ENCODE measurements at places on chromosomes 2 and 18. TPM values are rescaled to one million over a fixed set of nuclear protein-coding genes. Genes with fewer than 3 reads are reported as not detected.

GRCh38 chr2:37637190-37637860 is 34.1 kb downstream of the CDC42EP3 start:
- H3K4me3 ChIP-seq, result no peak overlapping the region
- H3K4me1 ChIP-seq, result peaks cover 35% of the 10 kb centered on the region
- no peaks in the 10 kb centered on the region for H3K27me3 ChIP-seq

DNA sequence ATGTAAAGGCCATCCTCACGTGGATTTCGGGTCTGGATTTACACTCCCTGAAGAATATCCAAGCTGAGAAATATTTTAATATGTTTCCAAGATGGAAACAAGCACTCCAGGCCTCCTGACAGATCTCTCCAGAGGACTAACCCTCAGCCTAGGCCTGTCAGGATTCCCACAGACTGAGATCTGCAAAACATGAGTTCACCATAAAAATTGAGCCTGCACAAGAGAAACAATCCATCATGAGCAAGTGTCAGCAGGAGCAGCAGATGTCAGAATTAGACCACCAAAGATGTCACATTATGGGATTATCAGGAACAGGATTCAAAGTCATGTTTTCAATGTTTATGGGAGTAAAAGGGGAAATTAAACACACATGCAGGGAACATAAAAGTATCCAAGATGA is 191.3 kb downstream of the TFCP2L1 start:
- no peak for DNase-seq
- no peaks in the 10 kb centered on the region for H3K27me3 ChIP-seq
- H3K4me3 ChIP-seq, result no peak overlapping the region
- H3K36me3 ChIP-seq, result no peaks in the 10 kb centered on the region

DNA sequence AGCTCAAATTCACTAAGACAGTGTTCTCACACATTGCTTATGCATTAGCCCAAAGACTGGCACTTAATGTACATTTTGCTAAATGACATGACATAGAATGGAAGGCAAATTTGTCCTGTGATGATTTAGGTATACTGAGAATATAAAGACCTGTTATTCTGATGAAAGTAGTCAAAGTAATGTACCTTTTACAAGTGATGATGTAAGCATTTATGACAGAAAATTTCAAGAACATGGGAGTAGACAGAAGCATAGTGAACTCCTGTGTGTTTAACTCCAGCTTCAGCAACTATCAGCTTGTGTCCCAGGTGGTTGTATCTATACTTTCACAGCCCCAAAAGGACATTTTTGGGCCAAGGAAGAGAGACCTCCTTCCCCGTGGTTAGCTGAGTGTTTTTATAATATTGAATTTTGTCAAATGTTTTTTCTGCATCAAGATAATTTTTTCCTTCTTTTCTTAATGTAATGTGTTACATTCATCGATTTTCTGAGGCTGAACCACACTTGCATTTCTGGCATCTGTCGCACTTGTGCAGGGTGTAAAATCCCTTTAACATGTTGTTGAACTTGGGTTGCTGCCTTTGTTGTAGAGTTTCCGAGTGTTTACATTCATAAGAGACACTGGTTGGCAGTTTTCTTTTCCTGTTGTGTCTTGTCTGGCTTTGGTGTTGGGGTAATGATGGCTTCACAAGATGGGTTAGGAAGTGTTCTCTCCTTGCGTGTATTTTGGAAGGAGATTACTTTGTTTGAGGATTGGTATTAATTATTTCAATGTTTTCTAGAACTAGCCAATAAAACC is 33.9 kb upstream of the TMEM18 start:
- no peak overlapping the region for H3K4me3 ChIP-seq
- H3K36me3 ChIP-seq, result no peaks in the 10 kb centered on the region
- no peak for DNase-seq
- H3K27me3 ChIP-seq, result peaks cover 5% of the 10 kb centered on the region
- H3K4me1 ChIP-seq, result no peaks in the 10 kb centered on the region

- H3K4me1 ChIP-seq, result peaks cover 20% of the 10 kb centered on the region
- no peak for DNase-seq
- H3K36me3 ChIP-seq, result peaks cover 38% of the 10 kb centered on the region
- H3K27me3 ChIP-seq, result no peaks in the 10 kb centered on the region
- no peak within 1 kb of the TSS for H3K4me3 ChIP-seq
Observed at GRCh38 chr2:219169930-219170654, at the start of gene SLC23A3. Gene SLC23A3, minus strand, starts transcription at chr2:219170029. Its CDS starts 45 bp downstream, at chr2:219169984.

DNA sequence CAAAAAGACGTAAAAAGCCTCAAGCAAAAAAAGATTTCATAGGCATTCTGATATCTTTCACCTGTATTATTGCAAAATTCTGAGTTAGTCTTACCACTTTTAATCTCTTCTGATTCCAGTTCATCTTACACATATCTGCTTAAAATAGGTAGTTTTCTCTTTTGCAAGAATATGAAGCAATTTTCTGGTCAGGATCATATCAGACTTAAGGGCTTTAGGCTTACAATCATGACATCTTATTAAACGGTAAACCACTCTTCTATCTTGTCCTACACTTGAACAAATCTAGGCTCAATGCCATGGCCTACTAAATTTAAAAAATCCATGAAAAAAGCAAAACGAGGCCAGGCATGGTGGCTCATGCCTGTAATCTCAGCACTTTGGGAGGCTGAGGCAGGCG is 50.1 kb upstream of the GAREM1 start:
- DNase-seq, result no peak
- no peak overlapping the region for H3K27ac ChIP-seq
- no peak overlapping the region for H3K4me3 ChIP-seq
- no peaks in the 10 kb centered on the region for H3K36me3 ChIP-seq

DNA sequence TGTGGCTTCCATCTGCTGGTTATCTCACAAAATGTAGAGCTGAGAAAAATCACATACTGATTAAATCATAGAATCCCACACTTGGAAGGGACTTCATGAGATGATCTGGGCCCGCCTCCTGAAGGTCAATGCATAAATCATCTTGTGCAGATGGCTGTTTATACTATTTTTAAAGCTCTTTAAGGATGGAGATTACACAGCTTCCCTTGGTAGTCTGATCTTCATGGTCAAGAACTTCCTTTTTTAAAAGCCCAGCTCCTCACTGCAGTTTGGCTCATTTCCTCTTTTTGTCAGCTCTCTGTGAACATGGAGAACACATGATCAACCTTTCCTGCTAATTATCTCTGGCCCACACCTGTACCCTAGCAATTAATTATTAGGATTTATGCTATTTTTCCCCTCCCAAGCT is 25.9 kb downstream of the GCG start:
- no peaks in the 10 kb centered on the region for H3K36me3 ChIP-seq
- DNase-seq, result no peak
- H3K4me1 ChIP-seq, result no peaks in the 10 kb centered on the region
- H3K4me3 ChIP-seq, result no peak overlapping the region

GRCh38 chr2:152089238-152089637 is 9.6 kb downstream of the CACNB4 start:
- no peak overlapping the region for H3K27ac ChIP-seq
- DNase-seq, result no peak
- H3K36me3 ChIP-seq, result no peaks in the 10 kb centered on the region
- H3K4me1 ChIP-seq, result no peaks in the 10 kb centered on the region

TMEM150A gene
- 8.4 TPM for polyA plus RNA-seq

HOXD4 gene
- polyA plus RNA-seq, result not detected

PSMA8 gene
- 1.6 TPM for polyA plus RNA-seq

MYO3B gene
- not detected for polyA plus RNA-seq

ABHD1 gene
- 1.2 TPM for polyA plus RNA-seq
